ENCODE measurements at places on chromosomes 11 and 22. TPM values are rescaled to one million over a fixed set of nuclear protein-coding genes. Genes with fewer than 3 reads are reported as not detected.

The SREBF2 gene
- total RNA-seq = 9.2 TPM

The A4GALT gene
- 1.6 TPM for total RNA-seq

The OR51B2 gene
- not detected for total RNA-seq

The GNG3 gene
- not detected for total RNA-seq

The OR11H1 gene
- total RNA-seq = not detected

The CRACR2B gene
- total RNA-seq = 0.54 TPM

All from IMR-90 (cell line).